ENCODE measurements at places on chromosomes 12 and 14.

GRCh38 chr14:43369710-43370564 is 1137.1 kb downstream of the FSCB start:
- no peak for DNase-seq

GRCh38 chr12:65302891-65303290 is 24.4 kb downstream of the MSRB3 start:
- no peak for DNase-seq

GRCh38 chr14:24381363-24382063 is 13.5 kb downstream of the NFATC4 start:
- DNase-seq, result peak; percentile 16

- no peak for DNase-seq
Measured at GRCh38 chr12:122943196-122943595, 23.1 kb downstream of the ABCB9 start.

DNA sequence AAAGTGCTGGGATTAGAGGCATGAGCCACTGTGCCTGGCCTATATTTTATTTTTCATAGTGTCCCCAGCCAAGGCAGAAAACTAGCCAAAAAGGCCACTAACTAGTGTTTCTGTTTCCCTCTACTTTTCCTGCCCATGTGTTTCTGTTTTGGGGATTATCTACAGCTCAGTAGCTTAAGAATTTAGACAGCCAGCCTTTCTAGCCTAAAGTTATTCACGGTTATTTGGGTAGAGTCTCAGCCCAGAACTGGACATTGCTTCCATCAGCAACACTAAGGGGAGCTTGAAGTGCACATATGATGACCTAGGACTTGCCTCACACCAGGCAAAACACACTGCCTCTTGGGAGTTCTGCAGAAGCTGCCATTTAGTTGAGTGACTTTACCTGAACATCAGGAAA is 17.9 kb downstream of the PROX2 start:
- DNase-seq, result no peak

GRCh38 chr12:12735301-12735700 is 18.1 kb downstream of the CDKN1B start:
- DNase-seq, result no peak

GRCh38 chr12:97006585-97006984 is 99.5 kb downstream of the NEDD1 start:
- DNase-seq, result no peak
